ENCODE measurements at places on chromosomes 4 and X.

- no peak overlapping the region for H3K27ac ChIP-seq
- peaks cover 19% of the 10 kb centered on the region for H3K36me3 ChIP-seq
Observed at GRCh38 chr4:42420140-42420539, 22.9 kb downstream of the SHISA3 start.

DNA sequence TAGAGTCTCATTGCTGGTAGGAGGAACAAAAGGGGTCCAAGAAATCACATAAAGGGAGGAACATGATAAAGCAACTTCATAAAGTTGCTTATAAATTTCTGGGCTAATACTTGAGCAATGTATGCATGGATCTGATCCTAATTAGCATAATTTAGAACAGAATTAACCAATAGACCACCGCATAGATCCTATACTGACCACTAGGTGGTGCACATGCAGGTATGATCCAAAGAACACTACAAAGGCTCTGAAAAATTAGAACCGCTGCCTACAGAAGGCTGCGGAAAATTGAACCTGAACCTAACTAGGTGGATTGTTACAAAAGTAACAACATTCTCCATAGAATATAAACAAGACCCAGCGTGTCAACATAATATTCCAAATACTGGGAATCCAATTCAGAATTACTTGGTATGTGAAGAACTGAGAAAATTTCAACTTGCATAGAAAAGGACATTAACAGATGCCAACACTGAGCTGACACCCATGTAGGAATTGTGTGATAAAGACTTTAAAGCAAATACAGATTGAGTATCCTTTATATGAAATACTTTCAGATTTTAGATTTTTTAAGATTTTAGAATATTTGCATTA is 23.3 kb downstream of the BRCC3 start:
- H3K27me3 ChIP-seq = no peaks in the 10 kb centered on the region
- no peak overlapping the region for H3K27ac ChIP-seq
- H3K36me3 ChIP-seq = no peaks in the 10 kb centered on the region
- no peaks in the 10 kb centered on the region for H3K4me1 ChIP-seq
- H3K4me3 ChIP-seq = no peak overlapping the region
- no peak for DNase-seq

DNA sequence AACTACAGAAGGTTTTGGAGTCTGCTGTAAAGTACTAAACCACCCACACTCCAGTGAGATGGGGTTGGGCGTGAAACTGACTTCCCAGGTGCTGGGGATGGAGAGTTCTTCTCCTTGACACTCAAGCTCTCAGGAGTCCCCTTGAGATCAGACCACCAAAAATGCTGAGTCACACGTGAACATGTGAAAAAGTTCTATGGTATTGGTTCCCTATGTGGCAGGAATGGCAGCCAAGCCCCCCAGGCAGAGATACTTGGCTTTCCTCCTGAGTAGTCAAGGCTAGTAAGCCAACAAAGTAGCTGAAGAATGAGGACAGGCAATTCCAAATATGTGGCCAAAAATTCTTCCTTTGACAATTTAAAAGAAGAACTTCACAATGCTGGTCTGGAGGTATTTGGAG is 222.0 kb upstream of the ADAMTS3 start:
- H3K4me3 ChIP-seq = no peak overlapping the region
- no peak for DNase-seq

GRCh38 chr4:47674144-47674543 is 163.7 kb downstream of the CORIN start:
- H3K4me3 ChIP-seq = no peak overlapping the region
- H3K4me1 ChIP-seq = no peaks in the 10 kb centered on the region
- no peak for DNase-seq
- H3K36me3 ChIP-seq = no peaks in the 10 kb centered on the region
- H3K27ac ChIP-seq = no peak overlapping the region
